Muscle of back (tissue), 13 donors: ENCODE measurements at places on chromosomes 2 and 18. TPM values are rescaled to one million over a fixed set of nuclear protein-coding genes. Genes with fewer than 3 reads are reported as not detected.

G6PC2 gene
- not detected for polyA plus RNA-seq

CENPA gene
- 5.6 TPM for polyA plus RNA-seq

ANKRD30BL gene
- not detected for polyA plus RNA-seq

LIPG gene
- 5.8 TPM for polyA plus RNA-seq

ITGA4 gene
- 28.9 TPM for polyA plus RNA-seq

ZC3H15 gene
- 72.0 TPM for polyA plus RNA-seq

COLEC11 gene
- 0.32 TPM for polyA plus RNA-seq

DNA sequence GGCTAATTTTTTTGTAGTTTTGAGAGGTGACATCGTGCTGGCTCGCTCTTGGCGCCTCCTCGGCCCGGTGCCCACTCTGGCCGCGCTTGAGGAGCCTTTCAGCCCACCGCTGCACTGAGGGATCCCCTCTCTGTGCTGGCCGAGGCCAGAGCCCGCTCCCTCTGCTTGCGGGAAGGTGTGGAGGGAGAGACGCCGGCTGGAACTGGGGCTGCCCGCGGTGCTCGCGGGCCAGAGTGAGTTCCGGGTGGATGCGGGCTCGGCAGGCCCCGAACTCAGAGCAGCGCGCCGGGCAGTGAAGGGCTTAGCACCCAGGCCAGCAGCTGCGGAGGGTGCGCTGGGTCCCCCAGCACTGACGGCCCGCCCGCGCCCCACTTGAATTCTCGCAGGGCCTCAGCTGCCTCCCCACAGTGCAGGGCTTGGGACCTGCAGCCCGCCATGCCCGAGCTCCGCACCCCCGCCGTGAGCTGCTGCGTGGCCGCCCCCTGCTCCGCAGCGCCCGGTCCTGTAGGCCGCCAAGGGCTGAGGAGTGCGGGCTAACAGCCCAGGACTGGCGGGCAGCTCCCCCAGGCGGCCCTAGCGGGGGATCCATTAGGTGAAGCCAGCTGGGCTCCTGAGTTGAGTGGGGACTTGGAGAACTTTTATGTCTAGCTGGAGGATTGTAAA lies 113.2 kb upstream of the ZSWIM2 start:
- no peak for DNase-seq

- DNase-seq: no peak
Measured at GRCh38 chr2:108884619-108885018, 98.0 kb downstream of the CCDC138 start.

- DNase-seq: no peak
Measured at GRCh38 chr2:177772529-177772928, 300.0 kb downstream of the PDE11A start.

GRCh38 chr2:183078464-183079138 lies at the start of gene DUSP19:
Gene DUSP19, plus strand, starts transcription at chr2:183078747. Its CDS starts 187 bp downstream, at chr2:183078934.
- peak; percentile 95 for DNase-seq

DNA sequence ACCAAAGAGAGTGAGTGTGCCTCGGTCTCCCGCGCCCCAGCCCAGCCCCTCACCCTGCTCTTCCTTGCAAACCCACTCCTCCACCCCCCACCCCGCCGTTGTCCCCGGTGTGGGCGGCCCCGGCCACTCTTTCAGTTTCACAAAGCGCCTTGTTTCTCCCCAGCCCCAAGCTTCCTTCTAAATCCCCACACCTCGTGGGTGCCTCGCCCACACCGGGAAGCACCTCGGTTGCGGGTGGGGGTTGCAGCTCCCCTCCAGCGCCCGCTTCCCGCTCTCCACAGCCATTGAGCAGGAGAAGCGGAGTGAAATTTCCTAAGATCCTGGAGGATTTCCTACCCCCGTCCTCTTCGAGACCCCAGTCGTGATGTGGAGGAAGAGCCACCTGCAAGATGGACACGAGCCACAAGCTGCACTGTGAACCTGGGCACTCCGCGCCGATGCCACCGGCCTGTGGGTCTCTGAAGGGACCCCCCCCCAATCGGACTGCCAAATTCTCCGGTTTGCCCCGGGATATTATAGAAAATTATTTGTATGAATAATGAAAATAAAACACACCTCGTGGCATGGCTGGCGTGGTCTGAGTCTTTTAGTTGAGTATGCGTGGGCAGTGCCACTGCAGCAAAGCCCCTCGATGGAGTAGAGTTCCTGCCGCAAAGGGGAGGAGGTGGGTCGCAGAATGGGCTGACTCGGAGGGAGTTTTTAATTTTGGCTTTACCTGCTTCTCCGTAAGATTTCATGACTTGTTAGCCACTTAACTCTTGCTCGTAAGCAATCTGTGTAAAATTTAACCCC lies 848 bp downstream of the TMSB10 start:
- DNase-seq: peak; percentile 68

- no peak for DNase-seq
Measured at GRCh38 chr2:28640260-28640907, 111.2 kb upstream of the PPP1CB start.

GRCh38 chr2:150154308-150154797 lies 333.1 kb downstream of the RND3 start:
- DNase-seq: no peak

DNA sequence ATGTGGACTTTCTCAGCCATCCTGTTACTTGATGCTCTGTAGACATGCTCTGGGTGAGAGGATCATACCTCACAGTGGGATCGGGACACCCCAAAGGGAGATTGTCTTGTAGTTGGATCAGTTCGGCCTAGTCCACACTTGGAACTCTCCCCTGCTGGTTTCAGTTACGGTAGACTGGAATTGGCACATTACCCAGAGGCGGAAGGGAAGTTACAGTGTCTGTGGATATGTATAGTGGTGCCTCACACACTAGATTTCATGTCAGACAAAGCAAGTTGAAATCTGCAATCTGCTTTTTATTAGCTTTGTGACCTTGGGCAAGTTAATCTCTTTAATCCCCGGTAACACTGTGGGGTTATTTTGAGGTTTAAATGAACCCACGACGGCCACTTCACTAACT lies 16.2 kb upstream of the CTAGE1 start:
- DNase-seq: no peak

GRCh38 chr2:140737006-140737405 lies 1393.8 kb downstream of the LRP1B start:
- no peak for DNase-seq

DNA sequence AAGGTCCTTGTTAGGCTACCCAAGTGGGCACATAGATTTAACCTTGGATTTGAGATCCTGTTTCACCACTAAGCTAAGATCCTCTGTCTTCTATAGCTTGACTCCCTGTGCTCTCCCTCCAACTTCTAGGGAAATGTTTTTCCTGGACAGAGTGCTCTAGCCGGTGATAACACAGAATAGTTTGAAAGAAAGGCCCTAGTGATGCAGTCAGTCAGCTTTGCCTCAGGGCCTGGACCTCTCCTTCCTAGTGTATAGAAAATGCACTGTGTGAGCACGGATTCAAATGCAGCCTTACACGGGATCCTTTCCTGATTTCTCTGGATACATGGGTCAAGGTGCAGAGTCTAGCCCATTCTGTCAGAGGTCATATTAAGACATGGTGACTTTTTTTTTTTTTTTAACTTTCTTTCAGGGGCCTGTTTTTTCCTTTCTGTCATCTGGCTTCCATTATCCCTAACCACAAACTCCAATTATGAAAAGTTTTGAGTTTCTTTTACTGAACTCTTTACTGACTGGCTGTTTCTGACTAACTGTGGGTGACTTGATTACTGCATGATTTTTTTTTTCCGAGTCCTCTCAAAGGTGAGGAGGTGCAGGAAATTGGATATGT lies 122.6 kb downstream of the LRP1B start:
- no peak for DNase-seq

GRCh38 chr18:48139431-48140347 lies 209.2 kb upstream of the SMAD2 start:
- DNase-seq: no peak

DNA sequence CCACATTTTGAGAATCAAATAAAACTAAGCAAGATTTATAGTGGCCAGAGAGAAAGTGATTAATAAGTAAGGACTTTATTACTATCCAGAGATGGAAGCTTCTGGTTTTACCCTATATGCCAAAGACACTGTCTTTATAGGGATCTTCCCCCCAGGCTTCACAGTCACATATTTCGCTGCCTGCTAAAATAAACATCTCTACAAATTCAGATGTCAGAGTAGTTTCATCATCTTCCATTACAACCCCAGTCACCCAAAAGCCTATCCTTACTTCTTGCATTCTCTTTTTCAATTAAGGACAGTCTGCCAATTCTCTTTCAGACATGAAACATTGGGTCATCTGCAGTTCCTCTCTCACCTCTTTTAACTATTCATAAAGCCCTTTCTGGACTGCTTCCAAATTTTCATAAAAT lies 28.3 kb downstream of the CREB1 start:
- DNase-seq: peak; percentile 74

DNA sequence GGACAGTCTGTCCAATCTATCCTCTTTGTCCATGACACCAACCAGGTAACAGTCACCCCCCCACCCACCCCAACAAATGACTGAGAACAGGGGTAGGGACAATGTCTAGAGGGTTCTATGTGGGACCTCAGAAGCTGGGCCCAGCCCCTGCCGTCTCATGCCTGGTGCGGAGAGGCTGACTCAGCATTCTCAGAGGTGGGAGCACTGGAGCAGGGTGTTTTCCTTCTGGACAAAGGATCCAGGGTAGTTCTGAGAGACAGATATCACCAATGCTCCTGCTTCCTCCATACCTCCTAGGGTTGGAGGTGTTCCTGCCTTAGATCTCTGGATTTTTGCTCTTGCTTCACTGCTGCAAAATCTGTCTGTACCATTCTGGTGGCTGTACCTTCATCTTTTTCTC lies 33.9 kb upstream of the SP100 start:
- DNase-seq: no peak

GRCh38 chr2:127365211-127365643 lies 22.5 kb downstream of the MAP3K2 start:
- DNase-seq: no peak

GRCh38 chr2:127591221-127591923 lies 54.6 kb upstream of the GPR17 start:
- DNase-seq: peak; percentile 54

DNA sequence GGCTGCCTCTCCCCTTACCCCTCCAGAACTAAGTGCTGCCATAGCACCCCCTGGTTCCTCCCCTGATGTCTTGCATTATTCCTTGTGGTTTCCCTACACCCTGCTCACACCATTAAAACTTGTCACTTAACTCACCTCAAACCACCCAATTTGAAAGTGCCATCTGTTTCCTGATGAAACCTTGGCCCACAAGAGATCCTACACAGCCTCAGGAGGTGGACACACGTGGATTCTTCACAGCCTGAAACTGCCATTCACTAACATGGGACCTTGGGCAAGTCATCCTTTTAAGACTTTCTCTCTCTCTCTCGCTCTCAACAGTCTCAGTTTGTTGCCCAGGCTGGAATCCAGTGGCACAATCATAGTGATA lies 27.5 kb upstream of the FAM124B start:
- DNase-seq: no peak

- DNase-seq: no peak
Measured at GRCh38 chr2:190186238-190186637, 123.7 kb upstream of the MSTN start.

DNA sequence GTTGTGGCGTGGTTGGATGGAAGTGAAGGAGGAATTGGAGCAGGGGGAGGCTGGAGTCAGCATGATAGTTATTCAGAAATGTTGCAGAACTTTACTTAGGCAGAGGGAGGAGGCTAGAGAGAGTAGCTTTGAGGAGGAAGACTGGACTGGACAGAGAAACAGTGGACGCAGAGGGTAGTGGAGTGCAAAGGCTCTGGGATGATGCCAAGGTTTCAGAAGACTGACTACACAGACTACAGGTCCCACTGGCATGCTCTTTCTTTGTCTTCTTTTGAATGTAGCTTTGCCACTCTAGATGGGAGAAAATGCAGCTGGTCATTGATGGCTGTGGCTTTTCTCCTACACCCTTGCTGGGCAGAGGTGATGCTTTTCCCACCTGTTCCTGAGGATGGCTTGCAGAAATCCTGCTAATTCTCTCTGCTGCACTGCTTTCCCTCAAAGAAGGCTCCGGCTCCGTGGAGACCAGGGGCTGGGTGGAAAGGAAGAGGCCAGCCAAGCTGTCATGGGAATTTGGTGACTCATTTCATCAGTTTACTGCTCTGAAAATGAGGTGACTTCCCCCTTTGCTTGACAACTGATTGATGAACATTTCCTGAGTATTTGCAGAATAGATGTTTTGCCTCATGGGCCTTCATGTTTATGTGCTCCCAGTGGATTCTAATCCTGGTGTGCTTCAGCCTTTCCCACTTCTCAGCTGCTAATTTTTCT lies 42.4 kb downstream of the MEIS1 start:
- DNase-seq: no peak

DNA sequence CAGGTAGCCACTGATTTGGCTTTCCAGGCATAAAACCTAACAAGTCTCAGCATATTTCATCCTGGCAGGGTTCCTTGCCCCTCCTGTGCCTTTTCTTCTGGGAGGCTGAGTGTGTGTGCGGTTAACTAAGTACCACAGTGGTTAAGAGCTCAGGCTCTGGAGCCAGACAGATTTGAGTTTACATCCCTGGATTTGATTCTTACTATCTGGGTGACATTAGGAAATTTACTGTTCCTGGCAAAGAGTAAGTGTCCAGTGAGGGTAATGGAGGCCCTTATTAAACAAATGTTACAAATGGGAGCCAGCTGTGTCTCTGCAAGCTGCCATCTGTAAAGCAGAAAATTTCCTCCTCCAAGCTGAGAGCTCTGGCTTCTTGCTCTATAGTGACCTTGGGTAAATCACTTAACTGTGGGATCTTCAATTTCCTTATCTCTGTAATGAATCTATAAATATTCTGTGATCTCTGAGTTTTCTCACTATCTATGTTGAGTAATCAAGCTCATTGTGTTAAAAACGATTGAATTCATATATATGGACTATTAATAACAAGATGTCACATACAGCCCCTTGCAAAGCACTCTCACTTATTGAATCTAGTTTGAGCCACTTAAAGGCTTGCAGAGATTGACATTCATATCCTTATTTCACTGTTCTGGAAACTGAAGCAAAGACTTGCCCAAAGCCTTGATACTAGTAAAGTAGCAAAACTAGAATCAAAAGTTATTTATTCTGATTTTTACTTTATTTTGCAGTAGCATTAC lies 6.5 kb upstream of the COBLL1 start:
- DNase-seq: no peak

DNA sequence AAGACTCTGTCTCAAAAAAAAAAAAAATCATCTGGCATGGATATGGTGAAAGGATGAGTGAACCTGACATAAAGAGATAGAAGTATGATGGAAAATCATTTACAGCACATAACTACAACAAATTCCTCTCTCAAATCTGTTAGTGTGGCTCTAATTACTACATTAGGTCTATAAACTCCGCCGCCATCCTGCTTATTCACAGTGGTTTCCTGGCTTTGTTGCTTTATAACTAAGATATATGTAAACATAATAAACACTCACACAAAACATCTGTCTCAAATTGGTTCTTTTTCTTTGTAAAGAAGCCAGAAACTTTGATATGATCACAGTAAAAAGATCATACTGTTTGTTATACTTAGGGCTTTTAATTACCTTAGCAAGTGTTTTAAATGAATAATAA lies 412.6 kb upstream of the FAM98A start:
- DNase-seq: no peak

- peak; percentile 87 for DNase-seq
Measured at GRCh38 chr2:54240515-54241469, 15.2 kb downstream of the TSPYL6 start.

- DNase-seq: no peak
Measured at GRCh38 chr18:2526329-2526728, 45.0 kb downstream of the METTL4 start.

- DNase-seq: no peak
Measured at GRCh38 chr2:149143734-149144133, 105.2 kb downstream of the LYPD6B start.
